ENCODE measurements at places on chromosomes 5 and 9.

DNA sequence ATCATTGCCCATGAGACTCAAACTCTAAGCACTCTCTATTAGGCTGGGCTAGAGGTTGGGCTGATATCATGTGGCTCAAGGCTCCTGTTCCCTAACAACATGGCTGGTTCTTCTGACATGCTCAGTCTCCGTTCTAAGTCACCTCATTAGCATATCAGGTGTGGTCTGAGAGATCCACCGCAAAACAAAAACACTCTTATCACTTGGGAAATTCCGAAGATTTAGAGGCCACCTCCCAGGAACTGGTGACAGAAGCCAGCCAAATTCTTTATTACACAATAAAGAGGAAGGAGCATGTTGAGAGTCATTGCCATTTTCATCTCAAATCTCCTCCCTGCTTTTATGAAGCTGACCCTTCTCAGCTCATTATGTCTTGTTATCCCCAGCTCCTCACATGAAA, 107.6 kb downstream of the MSX2 start:
- no peak for DNase-seq

DNA sequence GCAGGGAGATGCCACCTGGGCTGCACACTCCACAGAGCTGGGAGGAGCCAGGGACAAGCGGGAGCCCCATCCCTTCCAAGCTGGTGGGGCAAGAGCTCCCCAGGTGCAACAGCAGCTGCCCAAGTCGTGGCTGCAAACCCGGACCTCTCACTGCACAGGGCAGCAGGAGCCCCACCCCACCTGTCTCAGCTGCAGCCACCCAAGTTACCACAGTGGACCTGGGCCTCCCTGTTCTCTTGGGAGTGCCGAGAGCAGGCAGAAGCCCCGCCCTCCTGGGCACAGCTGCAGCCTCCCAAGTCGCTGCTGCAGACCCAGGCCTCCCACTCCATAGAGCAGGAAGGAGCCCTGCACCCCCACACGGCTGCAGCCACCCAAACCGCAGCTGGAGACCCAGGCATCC, 374.1 kb upstream of the ACO1 start:
- no peak for DNase-seq

DNA sequence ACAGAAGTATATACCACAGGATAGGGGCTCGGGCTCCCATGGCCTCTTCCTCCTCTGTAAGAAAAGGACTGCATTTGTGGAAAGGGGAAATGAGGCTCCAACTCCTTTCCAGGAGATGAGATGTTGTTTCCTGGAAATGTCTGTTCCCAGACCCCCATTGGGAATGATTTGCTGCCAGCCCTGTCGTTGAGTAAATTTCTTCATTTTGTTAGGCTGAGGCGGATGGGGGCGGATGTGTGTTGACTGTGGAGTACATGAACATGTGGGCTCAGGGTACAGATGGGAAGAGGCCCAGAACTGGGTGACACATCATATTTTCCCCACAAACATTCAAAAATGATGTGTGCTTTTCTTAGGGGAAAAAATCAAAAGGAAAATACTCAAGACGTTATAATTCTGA, 28.8 kb upstream of the TNFAIP8 start:
- no peak for DNase-seq

DNA sequence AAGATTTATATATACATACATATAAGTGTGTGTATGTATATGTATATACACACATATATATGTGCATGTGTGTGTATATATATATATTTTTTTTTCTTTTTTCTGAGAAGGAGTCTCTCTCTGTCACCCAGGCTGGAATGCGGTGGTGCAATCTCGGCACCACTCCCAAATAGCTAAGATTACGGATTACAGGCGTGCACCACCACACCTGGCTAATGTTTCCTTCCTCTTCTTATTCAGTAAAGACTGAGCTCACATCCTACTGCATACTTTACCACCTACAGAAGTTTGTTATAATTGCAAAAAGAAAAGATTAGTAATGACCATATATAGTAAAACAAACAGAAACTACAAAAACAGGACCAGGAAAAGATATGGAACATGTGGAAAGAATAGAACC, 23.1 kb upstream of the ZNF354B start:
- DNase-seq = no peak

- no peak for DNase-seq
These were observed 29.1 kb upstream of the MEIKIN start for GRCh38 chr5:131974622-131974955.

DNA sequence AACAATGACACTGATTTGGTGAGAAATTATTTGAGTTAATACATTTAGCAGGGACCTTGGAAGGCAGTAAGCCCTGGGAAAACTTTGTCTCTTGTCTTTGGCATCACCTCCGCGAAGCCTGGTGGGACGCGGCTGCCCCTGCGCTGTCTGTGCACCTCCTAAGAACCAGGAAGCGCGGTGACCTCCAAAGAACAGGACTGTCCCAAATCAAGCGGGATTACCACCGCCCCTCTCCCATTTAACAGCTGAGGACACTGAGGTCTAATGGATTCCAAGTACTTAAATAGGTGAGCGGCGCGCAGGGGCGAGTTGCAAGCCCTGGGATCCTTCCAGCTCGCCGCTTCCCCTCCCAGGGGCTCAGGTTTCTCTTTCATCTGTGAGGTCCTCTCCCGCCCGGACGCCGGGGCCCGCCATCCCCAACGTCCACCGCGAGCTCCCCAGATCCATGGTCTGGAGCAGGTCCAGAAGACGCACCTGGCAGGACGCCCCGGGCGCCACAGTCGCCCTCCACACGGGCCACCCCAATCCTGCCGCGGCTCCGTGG, 432 bp downstream of the STARD4 start:
- DNase-seq = no peak

GRCh38 chr5:3377176-3377575, 218.5 kb upstream of the IRX1 start:
- no peak for DNase-seq

GRCh38 chr5:148781766-148782165, 44.6 kb upstream of the ADRB2 start:
- no peak for DNase-seq

DNA sequence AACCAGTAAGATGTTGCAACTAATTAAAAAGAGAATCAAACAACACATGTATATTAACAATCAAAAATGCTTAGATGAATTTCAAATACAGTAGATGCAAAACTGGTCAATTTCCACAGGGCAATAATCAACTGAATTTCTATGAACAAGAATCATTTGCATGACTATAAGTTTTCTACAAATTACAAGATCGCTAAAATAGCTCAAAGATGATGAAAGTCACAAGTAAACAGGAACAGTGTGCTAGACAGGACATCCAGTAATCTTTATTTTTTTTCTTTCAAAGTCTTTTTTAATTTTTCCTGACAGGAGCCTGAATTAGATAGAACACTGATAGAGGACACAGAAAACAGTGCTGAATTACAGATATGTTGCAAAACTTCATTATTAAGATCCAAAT, 608.2 kb upstream of the DAB2 start:
- DNase-seq = no peak

GRCh38 chr9:92728831-92729734, 35.5 kb downstream of the BICD2 start:
- no peak for DNase-seq
